HFFc6 (cell line): ENCODE measurements at places on chromosomes 2 and 18. TPM values are rescaled to one million over a fixed set of nuclear protein-coding genes. Genes with fewer than 3 reads are reported as not detected.

The XPO1 gene
- total RNA-seq, result 114 to 139 TPM (median 132 TPM) in 3 replicates

The DSG4 gene
- not detected in 3 replicates for total RNA-seq

The MFSD2B gene
- total RNA-seq, result 0.18 to 0.35 TPM in 2 of 3 replicates, not detected in the other

The ZSWIM2 gene
- total RNA-seq, result not detected in 2 replicates

The GALNT5 gene
- 24.2 to 65.6 TPM (median 40.5 TPM) in 3 replicates for total RNA-seq

The NOTO gene
- total RNA-seq, result not detected in 3 replicates
